ENCODE measurements at places on chromosomes 13 and 19.

DNA sequence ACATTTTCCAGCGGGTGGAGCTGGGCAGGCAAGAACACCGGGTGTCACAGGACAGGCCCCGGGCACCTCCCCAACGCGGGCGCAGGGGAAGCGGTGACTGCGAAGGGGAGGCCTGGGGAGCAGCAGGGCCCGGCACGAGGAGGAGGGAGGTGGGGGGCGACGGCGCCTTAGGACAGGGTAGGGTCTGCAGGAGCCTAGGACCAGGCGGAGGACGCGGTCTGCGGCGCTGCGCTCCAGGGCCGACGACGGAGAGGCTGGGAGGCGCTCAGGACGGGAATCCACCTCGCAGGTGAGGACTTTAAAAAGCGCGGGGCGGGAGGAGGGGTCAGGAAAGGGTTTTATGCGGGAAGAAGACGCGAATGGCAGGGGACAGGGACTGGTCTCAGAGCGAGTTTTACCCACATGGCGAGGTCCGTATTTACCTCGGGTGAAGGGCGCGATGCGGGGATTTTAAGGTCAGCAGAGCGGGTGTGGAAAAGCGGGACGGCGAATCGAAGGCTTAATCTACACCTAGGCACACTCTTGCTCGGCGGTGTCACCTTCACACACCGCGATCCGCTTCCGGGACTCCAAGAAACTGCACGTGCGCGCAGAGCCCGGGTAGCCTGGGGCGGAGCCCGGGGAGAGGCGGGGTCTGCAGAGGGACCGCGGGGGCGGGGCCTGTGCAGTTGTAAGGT is 13.5 kb downstream of the ERVV-2 start:
- DNase-seq, result no peak

- DNase-seq, result peak; percentile 79
Measured at GRCh38 chr19:51926784-51927741, at the start of gene ZNF613. ZNF613 (plus strand) TSS chr19:51927472; CDS start chr19:51936221, 8,749 bp downstream.

GRCh38 chr13:95656386-95657015 is 12.0 kb upstream of the DZIP1 start:
- no peak for DNase-seq

DNA sequence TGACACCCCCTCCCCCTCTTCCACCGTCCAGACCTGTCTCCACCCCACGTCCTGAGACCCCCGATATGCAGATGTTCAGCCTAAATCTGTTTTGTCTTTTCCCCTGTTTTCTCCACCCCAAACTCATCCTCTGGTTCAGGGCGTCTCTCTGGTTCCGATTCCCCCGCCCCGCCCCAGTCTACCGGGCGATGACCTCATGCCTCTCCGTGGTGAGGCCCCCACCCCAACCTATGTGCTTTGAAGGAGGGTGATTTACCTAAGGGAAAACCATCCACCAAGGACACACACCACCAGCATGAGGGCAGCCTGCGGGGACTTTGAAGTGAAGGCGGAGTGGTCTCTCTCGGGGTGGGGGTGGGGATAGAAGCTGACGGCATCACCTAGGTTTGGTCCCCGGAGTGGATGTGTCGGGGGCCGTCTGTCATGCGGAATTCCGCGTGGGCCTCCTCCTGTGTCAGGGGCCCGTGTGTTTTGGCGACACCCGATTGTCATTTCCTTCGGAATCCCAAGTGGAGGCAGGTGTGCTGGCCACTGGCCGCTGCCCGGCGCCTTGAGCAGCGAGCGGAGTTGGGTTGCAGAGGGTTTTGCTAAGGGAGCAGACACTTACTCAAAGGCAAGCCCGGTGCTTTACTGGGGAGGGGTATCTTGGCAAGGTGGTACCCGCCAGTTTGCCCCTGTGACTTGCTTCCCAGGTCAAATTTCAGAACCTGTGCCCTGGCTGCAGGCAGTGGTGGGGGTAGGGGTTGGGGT is 1.4 kb downstream of the FZR1 start:
- DNase-seq, result no peak

DNA sequence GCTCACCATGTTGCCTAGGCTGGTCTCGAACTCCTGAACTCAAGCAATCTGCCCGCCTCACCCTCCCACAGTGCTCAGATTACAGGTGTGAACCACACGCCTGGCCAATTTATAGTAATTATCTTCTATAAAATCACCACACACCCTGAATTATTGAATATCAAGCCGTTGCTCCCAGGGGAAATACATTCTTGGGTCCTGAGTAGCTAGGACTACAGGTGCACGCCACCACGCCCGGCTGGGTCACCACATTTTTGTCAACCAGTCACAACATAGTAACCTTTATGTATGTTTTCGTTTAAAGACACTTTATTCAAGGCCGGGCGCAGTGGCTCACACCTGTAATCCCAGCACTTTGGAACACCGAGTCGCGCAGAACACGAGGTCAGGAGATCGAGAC is 8.3 kb downstream of the CBLC start:
- no peak for DNase-seq

Data from NCI-H446 treated with DMSO at 0.1 percent for 48 hours (cell line).